ENCODE measurements at places on chromosomes 13 and 19.

GRCh38 chr13:78589206-78589605 is 14.1 kb downstream of the POU4F1 start:
- DNase-seq = no peak

DNA sequence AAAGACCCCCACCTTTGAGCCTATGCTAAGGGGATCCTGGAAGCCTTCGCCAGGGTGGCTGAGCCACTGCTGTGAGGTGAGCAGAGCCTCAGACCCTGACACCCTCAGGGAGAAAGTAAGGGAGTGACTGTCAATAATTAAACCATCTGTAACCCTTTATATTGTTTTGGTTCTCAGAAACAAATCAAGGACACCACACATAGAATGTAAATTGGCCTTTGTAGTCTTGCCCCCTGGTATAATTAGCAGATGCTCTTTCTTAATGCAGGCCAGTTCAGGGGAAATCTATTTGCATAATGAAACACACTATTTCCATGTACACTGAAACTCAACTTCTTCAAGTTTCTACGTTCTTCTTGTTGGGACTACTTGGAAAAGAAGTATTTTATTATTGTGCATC is 127.7 kb upstream of the EDNRB start:
- no peak for DNase-seq

GRCh38 chr19:48896191-48896720 is 2.3 kb downstream of the TULP2 start:
- DNase-seq = no peak

DNA sequence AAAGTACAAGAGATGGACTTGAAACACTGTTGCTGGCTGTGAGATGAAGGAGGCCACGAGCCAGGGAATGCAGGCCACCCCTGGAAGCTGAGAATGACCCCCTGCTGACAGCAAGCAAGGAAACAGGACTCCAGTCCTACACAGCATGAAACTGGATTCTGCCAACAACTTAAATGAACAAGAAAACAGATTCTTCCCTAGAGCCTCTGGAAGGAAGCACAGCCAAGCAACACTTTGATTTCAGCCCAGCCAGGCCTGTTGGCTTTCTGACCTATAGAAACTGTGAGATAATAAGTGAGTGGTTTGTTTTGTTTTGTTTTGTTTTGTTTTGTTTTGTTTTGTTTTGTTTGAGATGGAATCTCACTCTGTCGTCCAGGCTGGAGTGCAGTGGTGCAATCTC is 105.3 kb upstream of the CACNA1A start:
- DNase-seq = no peak

- DNase-seq = no peak
Measured at GRCh38 chr13:113949546-113949945, 24.3 kb downstream of the C13orf46 start.

- no peak for DNase-seq
Measured at GRCh38 chr13:38743466-38743865, 56.6 kb downstream of the FREM2 start.

DNA sequence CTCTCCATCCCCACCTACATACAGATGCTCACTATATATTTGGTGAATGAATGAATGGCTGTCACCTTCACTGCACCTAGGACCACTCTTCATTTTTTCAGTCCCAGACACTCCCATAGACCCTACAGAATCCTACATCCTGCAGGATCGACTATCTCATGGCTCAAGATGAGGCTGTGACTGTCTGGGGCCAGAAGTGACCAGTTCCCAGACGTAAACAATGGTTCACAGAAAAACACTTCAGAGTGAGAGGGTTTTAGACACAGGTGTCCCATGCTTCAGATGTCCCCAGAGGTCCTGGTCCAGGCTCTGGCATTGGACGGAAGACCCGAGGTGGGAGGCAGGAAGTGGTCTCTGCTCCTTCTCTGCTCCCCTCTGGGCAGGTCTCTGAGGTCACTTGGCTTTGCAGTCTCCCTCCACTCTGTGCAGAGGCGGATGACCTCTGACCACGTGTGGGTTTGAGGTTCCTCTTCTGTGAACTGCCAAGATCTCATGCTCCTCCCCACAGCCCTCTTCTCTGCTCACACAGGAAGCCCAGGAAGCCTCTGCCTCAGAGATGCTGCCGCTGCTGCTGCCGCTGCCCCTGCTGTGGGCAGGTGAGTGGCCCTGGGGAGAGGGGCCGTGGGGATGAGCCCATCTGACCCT is 24.9 kb downstream of the SIGLEC7 start:
- DNase-seq = peak; percentile 85

- DNase-seq = no peak
Measured at GRCh38 chr19:46411925-46412649, 1.3 kb downstream of the CCDC8 start.

DNA sequence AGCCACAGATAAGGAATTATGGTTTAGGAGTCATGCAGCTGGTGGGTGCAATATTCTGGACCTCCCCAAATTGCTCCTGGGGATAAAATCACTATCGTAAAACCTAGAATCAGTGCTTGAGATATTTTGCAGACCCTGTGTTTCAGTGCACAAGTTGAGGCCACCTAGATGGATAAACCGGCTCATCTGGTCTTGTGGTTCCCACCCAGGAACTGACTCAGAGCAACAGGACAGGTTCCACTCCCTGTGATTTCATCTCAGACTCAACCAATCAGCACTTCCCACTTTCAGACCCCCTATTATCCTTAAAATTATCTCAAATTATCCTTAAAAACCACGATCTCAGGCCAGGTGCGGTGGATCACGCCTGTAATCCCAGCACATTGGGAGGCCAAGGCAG is 21.0 kb downstream of the FBXL12 start:
- DNase-seq = no peak

- no peak for DNase-seq
Measured at GRCh38 chr13:88042489-88042888, 371.3 kb downstream of the SLITRK5 start.

- DNase-seq = no peak
Measured at GRCh38 chr13:35598790-35599369, 122.4 kb upstream of the MAB21L1 start.

DNA sequence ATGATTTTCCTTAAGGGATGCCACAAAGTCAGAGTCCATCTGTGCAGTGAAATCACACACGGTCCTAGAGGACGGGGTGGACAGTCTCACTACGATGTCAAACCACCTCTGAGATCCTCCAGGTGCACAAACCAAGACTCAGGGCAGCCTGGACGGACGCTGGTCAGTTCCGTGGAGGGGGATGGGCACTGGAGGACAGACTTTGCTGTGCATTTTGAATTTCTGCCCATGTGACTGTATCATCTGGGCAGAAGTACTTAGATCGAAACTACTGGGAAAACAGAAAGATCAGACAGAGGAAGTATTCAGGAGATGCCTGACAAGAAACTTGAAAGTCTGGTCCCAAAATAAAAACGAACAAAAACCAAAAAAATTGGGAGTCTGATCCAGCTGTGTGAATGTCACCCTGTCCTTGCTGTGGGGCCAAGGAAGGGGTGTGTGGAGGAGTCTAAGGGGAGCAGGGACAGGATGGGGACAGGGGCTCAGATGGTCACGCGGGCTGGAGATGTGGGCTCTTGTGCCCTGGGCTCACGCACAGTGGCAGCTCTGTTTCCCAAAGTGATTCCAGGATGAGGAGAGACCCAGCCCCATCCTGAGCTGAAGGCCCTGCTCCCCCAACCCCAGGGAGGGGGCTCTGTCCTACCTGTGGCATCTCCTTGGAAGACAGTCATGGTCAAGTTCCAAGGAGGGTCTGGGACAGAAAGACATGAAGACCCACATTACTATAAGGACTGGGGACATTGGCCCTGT is 1.5 kb downstream of the SIGLEC8 start:
- DNase-seq = no peak

DNA sequence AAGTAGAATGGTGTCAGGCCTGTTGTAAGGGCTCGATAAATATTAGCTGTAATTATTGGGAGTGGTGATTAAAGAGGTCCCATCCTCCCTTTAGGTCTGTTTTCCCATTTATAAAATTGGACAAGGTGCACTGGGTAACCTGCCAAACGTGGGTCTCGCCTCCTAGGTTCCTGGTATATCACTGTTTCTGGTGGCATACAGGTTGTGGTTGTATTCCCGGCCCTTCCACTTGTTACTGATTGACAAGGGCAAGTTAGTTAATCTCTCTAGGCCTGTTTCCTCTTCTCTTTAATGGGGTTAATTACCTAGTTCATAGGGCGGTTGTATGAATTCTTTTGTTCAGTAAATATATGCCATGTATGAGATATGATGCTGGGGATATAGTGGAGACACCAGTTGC is 1.5 kb downstream of the PPP2R1A start:
- DNase-seq = no peak

GRCh38 chr13:33261387-33262061 is 24.0 kb downstream of the STARD13 start:
- DNase-seq = no peak
